Sciatic nerve (tissue), 2 donors: ENCODE measurements at places on chromosomes 1 and 21. TPM values are rescaled to one million over a fixed set of nuclear protein-coding genes. Genes with fewer than 3 reads are reported as not detected.

DNA sequence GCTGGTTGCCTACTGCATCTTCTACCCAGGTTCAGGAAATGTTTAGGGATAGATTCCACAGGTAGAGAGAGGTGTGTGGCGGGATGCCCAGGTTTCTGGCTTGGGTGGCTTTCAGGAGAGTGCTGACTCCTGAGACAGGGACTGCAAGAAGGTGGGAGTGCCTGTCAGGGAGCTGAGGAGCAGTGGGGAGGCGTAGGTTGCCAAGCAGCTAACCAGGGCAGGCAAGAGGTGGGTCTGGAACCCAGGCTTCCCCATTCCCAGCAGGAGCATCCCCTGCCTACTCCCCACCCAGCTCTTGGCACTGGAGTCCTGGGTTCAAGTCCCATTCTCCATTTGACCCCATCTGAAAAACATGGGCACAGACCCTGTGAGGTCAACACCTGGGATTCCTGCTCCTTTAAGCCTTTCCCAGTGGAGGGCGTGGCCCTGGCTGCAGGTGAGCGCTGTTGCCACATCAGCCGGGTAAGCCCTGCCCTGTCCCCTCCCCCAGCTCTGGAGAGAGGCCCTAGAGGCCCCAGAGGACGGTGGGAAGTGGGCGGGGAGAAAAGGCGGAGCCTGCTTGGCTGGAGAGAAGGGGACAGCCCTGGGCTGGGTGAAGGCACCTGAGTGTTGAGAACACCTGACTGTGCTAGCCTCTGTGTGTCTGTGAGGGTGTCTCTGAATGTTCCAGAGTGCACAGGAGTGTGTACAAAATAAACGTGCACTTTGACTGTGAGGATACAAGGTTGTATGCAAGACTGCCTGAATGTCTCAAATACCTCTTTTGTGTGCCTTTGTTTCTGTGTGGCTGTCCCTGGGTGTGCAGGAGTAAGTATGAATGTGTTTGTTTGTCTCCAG is 14.0 kb upstream of the SYNC start:
- no peak for DNase-seq

- peak; percentile 58 for DNase-seq
These were observed 16.9 kb upstream of the SAMD11 start for GRCh38 chr1:906600-907420.

GRCh38 chr1:59409986-59410385 is 113.1 kb downstream of the FGGY start:
- DNase-seq = no peak

- no peak for DNase-seq
These were observed 195.6 kb upstream of the C1orf105 start for GRCh38 chr1:172224871-172225270.

- DNase-seq = no peak
These were observed 23.7 kb downstream of the VANGL1 start for GRCh38 chr1:115665319-115666096.

DNA sequence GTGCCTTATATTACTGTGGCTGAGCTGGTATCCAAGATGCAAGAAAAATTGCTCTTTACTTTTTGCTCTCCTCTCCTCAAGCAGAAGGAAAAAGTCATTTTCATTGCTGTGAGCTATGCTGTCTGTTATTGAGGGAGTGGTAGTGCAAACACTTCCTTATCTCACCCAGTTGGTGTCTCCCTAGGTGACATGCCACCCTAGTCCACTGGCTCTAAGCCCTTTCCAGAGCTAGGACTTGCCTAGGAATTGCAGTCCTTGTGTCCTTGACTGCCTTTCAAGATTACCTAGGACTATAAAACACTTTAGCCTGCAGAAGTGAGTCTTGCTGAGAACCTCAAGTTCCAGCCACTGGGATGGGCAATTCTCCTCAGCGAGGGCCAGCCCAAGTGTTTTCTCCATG is 458.3 kb downstream of the MRPL39 start:
- DNase-seq = no peak

GRCh38 chr21:42862774-42863503 is 16.4 kb downstream of the WDR4 start:
- no peak for DNase-seq

The YOD1 gene
- total RNA-seq = 15.3 TPM

The LCK gene
- 3.2 TPM for total RNA-seq

The GCSAML gene
- total RNA-seq = 1.2 TPM
